ENCODE measurements at places on chromosomes 6 and 20.

DNA sequence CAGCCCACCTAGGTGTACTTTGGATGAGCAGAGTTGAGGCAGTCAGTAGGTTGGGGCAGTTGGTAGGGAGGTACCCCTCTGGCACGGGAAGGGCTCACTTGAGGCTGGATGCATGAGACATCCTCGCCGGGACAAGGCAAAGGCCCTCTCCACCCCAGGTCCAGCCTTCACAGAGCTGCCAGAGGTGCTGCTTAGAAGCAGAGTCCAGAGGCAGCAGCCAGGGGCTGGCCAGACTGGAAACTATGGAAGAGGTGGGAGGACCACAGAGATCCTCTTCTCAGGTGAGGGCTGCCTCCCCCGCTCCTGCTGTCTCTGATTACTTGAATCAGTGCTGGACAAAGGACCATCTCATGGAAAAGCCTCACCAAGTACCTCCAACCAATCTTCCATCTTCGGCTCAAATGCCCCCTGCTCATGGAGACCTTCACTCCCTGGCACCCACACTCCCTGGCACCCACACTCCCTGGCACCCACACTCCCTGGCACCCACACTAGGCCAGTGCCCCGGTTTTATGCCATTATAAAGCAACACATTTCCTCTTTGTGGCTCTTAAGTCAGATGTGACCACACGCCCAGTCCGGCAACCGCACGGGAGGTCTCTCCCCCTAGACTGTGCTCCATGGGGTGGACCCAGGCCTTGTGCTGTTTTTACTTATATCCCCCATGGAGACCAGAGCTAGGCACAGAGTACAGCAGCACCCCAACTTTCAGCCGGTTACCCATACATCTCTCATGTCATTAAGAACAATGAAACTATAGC is 100.1 kb downstream of the YTHDF1 start:
- no peak for DNase-seq

GRCh38 chr20:24163506-24163905 is 174.9 kb upstream of the GGTLC1 start:
- DNase-seq = no peak

DNA sequence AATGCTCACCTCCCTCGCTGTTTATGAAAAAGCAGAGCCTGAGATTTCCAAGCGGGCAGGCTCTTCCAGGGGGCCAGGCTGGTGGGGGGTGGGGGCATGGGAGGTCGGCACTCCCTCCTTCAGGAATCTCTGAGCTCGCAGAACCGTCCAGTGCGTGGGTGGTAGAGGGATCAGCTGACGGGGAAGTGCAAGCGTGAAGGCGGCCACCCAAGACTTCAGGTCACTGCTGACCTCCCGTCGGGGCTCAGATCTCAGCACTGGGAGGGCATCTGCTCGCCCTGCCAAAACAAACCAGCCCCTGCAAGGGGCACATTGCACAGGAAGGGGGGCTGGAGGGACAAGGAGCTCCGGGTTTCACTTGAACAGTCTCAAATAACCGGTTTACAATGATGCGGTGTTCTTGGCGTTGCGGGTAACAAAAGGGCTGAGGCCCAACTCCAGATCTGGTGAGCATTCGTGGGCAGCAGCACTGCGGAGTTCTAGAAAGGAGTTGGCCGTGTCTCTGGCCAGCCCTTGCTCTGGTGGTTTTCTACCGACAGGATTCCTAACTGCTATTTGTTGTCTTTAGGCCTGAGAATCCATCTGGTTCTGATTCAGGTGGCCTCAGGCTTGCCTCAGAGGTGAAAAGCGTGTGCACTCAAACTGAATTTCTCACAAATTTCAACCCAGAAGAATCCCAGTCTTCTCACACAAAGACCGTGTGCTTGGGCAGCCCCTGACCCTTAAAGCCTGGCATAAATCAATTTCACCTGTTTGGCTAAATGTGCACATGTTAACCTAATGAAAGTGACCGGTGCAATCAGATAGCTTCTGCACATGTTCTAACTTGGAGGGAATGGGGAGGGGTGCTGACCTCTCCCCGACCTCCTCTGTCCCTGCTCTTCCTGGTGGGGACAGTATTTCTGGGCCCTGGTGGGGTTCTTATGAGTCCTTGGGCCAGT is 191.6 kb downstream of the MYLK4 start:
- DNase-seq = no peak

- no peak for DNase-seq
These were observed 25.5 kb downstream of the RNF144B start for GRCh38 chr6:18412644-18413043.

GRCh38 chr6:31402324-31403282 is 792 bp upstream of the MICA start:
- no peak for DNase-seq

GRCh38 chr6:116011520-116011919 is 49.2 kb downstream of the FRK start:
- no peak for DNase-seq

DNA sequence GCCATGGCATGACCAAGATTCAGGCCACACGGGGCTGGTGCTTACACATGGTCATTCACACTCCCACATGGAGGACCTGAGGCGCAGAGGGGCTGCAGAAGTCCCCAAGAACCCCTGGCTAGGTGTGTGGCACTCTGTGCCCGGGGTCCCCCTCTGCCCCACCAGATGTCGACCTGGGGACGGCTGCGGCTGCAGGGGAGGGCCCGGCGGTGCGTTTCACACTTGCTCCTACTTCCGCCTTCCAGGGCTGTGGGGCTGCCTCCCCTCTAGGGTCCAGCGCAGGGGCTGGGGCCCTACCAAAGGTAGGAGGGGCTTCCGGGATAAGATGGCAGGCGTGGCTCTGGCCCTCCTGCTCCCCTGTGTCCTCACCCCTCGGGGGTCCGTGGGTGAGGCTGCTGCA is 81.1 kb upstream of the SLCO4A1 start:
- DNase-seq = no peak

GRCh38 chr20:33561692-33562601 is 72.1 kb downstream of the CBFA2T2 start:
- DNase-seq = no peak

- DNase-seq = no peak
These were observed 25.4 kb downstream of the NDRG3 start for GRCh38 chr20:36720510-36720909.

GRCh38 chr6:147958683-147959082 is 384.0 kb upstream of the SASH1 start:
- no peak for DNase-seq

DNA sequence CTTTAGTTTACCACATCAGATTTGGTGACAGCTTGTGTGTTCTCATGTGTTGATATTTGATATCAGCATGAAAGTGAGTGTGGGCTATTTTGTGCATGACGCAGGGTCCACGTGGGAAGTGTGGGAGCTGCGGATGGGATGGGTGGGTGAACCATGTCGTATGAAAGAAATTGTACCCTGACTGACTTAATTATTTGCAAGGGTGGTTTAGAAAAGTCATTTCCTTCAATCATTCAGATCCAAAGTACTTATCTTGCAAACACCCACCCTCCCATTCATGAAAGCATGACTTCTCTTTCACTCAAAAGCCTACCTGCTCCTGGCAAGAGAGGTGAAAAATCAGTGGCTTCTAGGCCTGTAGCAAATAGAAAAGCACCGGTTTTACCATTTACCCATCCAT is 91.8 kb upstream of the BACH2 start:
- no peak for DNase-seq

DNA sequence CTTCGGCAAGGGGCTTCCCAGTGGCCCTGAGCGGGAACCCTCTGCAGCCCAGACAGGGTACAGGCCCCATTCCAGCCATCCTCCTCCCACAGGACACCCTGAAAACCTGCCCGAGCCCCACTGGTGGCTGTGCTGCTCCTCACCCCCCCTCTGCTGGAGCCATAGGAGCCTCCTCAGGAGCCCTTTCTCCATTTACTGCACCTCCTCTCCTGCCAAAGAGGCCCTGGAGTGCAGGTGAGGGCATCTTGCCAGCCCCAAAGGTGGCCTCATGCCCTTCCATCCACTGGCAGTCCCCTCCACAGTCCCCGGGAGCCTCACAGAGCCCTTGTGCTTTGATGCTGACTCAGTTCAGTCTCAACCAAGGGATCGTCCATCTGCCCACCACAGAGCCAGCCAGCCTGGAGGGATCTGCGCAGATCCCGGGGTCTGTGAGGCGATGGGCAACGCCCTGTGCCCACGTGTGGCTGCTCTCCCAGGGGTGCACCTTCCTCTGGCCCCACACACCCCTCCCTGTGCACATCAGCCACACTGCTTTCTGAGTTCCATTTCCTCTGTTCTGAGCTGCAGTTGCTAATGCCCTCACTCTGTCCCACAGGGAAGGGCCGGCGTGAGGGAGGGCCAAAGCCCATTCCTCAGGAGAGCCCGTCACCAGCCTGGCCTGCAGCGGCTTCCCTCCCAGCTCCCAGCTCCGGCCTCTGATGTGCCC is 228.5 kb downstream of the DLL1 start:
- no peak for DNase-seq

GRCh38 chr6:109449064-109449794 is 6.3 kb downstream of the MICAL1 start:
- no peak for DNase-seq

DNA sequence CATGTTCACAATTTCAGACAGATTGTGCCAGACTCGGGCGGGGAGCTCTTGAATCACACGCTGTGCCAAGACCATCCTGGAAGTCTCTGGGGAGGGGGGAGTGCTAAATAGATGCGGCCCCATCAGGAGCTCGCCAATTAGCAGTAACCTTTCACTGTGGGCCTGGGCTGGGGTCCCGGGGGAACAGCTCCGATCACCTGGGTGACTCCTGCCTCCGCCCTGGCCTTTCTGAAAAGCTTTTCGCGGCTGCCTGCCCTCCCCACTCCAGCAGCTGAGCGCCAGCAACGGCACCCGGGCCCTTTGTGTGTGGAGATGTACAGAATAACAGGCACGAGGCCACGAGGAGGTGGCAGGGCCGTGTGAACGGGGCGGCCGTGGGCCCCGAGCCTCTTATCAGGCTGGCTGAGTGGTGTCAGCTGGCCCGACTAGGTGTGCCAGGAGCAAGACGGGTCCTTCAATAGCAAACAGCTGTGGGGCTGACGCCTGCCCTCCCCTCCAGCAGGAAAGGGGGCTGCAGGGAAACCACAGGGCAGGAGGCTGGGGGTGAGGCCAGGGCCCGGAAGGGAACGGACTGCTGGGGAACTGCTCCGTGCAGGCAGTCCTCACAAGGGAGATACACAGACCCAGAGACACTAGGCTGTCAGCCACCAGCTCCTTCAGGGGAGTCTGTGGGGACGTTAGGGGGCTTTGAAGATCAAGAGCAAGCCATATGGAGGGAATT is 56.8 kb downstream of the NOL4L start:
- no peak for DNase-seq

- peak; percentile 30 for DNase-seq
These were observed 37.0 kb downstream of the SYTL3 start for GRCh38 chr6:158686791-158687381.

DNA sequence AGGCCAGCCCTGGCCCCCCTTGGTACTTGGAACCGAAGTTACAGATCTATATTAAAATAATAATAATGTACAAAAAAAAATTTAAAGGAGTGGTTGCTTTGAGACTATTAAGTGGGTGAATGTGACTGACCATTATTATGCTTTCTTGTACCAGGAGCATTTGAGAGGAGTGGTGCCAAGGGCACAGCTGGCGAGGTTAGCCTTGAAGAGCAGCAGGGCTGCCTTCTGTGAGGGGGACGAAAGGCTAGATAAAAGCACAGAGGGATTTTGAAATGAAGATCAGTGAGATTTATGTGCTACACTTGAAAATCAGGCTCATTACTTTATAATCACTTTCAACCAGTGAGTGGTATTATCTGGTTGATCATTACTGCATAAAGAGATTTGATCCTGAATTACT is 48.6 kb downstream of the FIG4 start:
- DNase-seq = no peak

DNA sequence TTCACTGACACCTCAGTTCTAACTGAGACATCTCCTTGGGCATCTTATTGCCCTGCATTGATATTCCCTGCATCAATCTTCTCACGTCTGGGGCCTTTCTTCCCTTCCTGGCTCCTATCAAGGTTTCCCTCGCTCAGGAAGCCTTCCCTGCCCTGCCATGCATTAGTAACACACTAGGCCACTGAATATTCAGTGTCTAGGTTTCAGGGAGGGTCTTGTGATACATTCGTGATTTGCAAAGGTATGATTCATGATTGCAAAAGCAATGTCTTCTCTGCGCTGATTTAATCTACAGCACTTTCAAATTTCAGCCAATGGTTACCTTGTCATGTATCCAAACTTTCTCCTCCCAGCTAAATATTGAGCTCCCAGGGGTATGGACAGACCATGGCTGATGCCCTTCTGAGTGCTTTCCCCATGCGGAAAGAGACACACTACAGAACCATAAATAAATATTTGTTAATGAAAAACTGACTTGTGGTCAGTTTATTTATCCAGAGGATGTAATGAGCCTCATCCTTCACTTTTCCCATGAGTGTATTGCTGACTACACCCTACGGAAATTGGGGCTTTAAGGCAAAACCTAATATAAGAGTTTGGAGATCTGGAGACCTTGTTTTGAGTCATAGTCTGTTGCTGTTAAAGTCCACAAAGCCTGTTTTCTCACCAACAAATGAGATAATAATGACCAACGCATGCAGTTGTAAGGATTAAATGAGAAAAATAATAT is 21.6 kb upstream of the PCSK2 start:
- no peak for DNase-seq

DNA sequence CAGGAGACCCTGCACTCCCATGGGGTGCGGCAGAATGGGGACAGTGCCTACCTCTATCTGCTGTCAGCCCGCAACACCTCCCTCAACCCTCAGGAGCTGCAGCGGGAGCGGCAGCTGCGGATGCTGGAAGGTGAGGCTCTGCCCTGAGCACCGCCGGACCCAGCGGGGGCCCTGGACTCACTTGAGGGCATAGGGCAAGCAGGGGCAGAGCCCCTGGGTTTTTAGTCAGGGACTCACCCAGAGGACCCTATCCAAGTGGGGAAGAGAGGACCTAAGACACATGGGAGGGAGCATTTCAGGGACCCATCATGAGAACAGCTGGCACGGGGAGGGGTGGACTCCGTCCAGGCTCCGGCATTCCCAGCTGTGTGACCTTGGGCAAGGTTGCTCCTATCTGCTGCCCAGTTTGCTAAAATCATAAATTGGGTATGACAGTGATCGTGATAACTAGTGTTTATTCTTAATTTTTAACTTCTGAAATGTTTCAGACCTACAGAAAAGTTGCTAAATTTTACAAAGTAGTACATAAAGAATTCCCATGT is 9.8 kb downstream of the RBCK1 start:
- DNase-seq = no peak

GRCh38 chr6:17182961-17183360 is 81.1 kb downstream of the STMND1 start:
- no peak for DNase-seq

GRCh38 chr6:134432036-134432435 is 114.1 kb upstream of the SGK1 start:
- DNase-seq = no peak

- DNase-seq = no peak
These were observed 130.7 kb downstream of the RNASET2 start for GRCh38 chr6:166825553-166826145.

- no peak for DNase-seq
These were observed 8.7 kb downstream of the SGK1 start for GRCh38 chr6:134309227-134309626.

DNA sequence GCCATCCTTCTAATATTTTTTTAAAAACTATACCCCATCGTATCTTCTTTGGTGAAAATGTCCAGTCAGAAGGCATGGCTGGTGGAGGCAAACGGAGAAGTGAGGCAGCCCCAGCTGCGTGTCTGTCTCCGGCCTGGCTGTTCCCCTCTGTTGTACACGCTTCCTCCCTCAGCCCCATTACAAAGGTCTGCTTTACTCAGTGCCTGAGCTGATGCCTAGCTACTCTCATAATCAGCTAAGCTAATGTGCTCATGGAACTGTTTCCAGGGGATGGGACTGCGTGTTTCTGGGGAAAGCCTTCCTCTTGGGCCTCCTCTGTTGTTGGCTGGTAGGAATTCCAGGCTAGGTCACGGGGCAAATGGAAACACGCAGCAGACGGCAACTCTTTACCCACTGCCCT is 67.3 kb downstream of the PPP1R3G start:
- no peak for DNase-seq

Measured in activated CD8-positive, alpha-beta memory T cell treated with anti-CD3 and anti-CD28 coated beads for 1 hour (primary cell).